ENCODE measurements at places on chromosomes 3 and 15.

DNA sequence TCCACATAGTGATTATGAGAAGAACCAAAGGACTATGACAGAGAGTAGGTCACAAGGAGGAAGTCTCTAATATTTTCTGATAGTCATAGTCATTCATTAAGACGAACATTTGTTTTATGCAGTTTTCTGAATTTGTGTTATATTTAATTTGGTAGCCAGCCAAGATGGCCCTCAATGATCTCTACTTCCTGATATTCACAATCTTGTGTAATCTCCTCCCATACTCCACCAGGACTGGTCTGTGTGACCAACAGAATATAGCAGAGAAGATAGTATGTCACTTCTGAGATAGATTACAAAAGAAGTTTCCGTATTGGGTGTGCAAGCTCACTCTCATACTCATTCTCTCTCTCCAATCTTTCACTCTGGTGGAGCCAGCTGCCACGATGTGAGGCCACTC, 30.8 kb downstream of the HLTF start:
- DNase-seq: no peak

DNA sequence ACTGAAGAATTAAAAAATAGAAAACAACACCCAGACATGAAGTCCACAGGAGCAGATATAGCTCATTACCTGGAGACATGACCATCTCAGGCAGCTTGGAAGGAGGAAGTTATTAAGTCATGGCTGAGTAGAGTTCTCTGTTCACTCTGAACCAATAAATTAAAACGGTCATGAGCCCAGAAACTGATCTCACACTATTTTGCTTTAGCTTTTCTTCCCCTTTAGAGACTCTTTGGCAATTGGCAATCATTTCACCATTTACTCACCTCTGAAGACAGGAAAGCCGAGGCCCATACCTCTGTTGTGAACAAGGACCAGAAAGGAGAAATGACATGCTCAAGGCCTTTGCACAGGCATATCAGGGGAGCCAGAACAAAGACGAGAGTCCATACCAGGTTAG, 26.6 kb downstream of the CLDN18 start:
- DNase-seq: no peak

- no peak for DNase-seq
Measured at GRCh38 chr3:137738710-137739109, 25.4 kb upstream of the SOX14 start.

DNA sequence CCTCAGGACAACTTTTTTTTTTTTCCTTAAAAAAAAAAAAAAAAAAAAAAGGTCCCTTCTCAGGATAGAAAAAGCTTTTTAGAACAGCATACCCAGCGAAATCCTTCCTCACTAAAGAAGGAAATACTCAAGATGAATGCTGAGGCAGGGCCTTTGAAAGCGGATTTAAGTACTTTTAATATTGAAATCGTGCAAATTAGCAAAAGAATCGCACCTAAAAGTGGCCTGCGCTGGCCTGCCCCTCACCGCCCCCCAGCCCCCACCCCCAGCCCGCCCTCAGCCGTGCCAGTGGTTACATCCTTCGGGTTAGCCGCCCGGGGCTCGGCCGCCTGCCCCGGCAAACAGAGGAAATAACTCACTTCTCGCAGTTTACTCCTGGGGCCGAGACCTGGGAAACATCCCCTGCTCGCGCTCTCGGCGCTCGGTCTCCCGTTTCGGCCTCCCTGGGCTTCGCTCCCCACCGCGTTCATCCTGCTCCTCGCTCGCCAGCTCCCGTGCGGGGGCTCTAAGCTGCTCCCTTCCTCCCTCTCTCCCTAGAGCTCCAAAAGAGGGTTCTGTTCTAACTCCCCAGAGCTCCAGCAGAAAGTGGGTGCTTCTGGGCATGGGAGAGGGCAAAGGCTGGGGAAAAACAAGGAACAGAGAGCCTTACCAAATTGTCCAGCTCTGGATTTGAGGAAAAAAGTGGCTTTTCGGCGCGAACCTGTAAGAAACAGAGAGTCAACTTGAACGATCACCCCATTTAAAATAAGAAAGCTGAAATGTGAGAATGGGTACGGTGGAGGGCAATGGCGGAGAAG, 5.2 kb downstream of the MEIS2 start:
- DNase-seq: peak; percentile 48

DNA sequence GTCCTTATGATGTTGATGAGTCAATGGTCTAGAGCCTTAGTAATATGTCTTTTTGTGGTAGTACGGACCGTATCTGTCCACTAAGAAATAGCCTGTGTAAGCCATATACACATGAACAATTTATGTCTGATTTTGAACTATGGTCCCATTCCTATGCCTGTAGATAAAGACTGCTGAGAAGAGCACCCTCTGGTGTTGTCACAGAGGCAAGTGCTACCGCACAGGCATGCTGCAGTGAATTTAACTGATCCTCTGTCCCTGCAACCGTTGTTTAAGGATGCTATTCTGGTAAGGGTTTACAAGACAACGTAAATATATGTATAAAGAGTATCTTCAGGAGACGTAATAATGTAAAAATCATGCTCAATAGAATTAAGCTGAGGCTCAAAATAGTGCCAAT, 170.7 kb downstream of the UBE3A start:
- DNase-seq: no peak

DNA sequence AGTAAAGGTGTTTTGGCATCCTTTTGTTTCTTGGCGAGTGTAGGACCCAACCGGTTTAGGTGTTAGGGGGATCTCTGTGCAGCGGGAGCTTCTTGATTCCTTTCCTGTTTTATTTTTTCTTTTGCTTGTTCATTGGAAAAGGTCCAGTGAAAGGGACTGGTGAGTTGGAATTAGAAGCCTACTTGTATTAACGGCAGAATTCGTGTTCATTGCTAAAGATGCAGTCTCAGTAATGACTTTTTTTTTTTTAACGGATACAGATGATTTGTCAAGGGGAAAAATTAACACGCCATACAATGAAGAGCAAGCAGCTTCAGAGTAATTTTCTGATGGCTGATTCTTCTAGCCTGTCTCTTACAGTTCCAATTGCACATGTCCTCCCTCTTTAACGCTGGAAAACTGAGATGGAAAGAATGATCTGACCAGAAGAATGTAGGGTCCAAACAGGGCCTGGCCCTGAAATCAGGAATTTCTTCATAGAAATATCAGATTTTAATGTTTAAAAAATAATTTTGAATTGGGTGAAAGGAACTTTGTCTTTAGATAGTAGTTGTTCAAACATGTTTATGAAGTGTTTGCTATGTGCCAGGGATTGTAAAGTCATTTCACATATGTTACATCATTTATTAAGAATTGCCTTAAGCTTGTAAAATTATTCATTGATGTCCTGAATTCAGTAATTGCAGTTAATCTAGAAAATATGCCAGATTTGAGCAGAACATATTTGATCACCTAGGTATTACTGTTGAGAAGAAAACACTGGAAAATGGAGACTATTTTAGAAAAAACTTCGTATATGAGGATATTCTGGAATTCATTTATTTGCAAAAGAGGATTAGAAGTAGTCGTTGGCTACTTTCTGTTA, 1.4 kb downstream of the MAPK6 start:
- DNase-seq: peak; percentile 55

DNA sequence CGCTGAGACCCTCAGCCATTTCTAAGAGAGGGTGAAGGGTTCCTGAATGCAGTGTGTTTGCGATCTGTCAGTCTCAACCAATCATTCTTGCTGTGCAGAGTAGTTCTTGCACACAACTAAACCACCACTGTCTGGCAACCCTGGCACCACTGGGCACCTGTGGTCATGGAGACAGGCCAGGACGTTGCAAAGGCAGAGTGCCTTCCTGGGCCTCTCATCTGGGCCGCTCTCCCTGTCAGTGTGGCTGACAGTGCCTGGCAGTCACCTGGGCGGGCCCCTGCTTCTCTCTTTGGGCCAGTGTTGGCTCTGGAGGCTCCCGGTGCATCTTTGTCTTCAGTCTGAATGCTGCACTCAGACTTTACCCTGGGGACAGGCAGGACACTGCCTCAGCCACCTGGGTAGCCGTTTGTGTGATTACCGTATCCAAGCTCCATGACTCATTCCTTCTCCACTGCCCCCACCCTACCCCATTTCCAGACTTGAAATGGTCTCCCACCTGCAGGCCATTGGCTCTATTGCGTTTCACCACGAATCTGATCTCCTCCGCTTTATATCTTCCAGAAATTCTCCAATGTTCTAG, 104.6 kb upstream of the KLF13 start:
- no peak for DNase-seq

DNA sequence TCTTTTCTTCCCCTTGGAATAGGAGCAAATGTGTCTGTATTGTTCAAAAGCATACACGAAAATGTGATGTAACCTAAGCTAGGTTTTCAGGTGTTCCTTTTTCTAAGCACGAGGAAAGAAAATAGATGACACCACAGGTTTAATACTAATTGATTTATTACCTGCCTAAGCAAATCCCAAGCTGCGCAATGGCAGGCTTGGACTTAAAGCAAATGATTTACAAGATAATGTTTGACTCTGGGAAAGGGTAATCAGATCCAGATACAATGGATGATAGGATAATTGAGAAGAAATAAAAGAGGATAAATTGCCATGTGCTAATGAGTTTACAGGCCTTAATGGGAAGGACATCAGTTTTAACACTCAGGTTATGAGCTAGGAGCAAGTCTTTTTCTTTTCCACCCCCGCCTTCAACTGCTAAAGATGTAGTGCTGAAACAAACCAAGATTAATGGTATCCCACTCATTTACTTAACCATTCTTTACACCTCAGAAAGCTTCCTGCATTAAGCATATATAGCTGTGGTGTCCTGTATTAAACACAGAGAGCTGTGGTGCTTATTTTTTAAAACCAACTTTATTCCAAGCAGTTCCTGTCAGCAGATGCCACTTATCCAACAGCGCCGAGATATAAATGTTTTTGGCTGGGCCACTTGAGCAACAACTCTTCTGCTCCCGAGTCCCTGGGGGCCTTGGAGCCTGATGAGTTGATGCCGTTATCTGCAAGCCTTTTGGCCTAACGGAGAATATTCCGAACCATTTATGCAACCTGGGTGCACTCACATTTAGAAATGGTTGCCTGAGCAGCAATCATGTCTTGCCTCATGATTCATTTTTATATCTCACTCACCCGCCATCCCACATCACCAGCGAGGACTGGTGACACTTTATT, 205.5 kb downstream of the MECOM start:
- no peak for DNase-seq

DNA sequence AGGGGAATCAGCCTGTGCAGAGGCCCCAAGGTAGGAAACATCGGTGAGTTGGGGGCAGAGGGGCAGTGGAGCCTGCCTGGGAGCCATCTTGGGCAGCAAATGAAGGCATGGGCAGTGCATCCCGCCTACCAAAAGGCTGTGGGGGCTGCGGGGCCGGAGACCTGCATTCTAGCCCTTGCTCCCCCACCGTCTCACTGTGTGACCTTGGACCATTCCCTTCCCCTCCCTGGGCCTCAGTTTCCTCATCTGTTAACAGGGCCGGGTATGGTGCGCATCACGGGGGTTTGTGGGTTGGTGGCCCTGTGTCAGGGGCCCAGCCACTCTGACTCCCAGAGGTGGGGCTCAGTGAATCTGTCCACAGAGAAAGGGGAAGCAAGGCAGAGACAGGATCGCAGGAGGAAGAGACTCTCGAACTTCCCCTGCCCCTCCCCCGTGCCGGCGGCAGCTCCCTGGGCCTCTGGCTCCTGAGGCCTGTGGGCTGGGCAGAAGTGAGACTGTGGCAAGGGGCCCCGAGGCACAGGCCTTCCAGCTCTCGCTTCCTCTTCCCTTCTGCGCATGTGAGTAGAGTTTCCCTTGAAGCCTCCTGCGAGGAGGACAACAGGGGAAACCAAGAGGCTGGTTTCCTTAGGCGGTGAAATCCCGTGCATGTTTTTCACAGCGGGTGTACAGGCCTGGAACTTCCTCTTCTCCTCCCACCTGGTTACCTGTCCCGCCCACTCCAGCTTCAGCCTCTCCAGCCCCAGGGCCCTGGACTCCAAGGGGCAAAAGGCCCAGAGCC, 42.9 kb downstream of the IDH2 start:
- DNase-seq: no peak

Data from fibroblast of villous mesenchyme (primary cell).